Lower lobe of right lung (tissue), 2 donors: ENCODE measurements at places on chromosomes 6 and 20.

DNA sequence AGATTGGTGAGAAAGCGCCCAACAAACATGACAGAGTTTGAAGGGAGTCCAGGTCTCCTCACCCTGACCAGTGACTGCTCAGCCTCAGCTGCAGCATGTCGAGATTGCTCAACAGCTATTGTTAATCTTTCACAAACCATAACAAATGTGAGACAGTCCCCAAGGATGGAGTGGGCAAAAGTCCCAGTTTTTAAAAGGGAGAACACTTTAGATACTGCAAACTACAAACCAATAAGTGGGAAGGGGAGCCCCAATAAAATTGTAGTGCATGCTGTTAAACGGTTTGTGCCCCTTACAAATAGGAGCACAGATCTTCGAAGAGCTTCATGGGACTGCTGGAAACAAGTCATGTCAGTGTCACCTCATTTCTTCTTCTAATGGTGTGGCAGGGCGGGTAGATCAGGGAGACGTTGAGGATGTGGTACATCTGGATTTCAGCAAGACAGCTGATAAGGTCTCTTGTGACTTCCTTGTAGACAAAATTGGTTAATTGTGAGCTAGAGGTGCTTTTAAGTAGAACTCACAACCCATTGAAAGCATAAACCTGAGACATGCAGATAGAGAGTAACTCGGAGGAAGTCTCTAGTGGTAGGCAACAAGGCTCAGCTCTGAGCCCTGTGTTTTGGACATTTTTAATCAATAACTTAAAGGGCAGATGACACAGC is 134.0 kb upstream of the ARMC2 start:
- DNase-seq = no peak

DNA sequence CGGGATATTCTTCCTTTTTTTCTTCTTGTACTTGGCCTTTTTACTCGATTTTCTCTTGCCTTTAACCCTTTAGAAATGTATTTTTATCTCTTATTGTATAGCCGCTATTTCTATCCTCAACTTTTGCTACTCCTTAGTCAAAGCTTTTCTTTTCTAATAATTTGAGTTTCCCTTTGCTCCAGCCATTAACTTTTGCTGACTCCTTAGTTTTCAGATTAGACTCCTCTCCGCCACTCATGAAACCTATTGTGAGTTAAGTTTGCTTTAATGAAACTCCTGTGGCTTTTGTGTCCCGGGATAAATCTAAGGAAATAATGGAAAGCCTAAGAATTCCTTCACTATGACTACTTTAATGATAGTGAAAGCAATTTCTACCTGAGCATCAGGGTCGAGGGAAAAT is 590.3 kb upstream of the CITED2 start:
- DNase-seq = no peak

- no peak for DNase-seq
Observed at GRCh38 chr6:6246544-6246943, 73.9 kb downstream of the F13A1 start.

DNA sequence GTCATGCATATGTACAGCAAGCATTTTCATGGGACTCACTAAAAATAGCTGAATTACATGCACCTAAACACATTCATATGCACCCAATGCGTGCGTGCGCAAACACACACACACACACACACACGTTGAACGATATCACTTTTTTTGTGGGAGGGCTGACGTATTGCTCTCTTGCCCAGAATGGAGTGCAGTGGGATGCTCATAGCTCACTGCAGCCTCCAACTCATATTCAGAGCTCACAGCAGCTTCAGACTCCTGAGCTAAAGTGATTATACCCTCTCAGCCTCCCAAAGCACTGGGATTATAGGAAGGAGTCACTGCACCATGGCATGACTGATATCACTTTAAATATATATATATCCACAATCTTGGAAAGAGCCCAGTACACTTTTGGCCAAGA is 620.4 kb upstream of the MANEA start:
- no peak for DNase-seq

GRCh38 chr6:110282412-110282811 is 75.7 kb downstream of the METTL24 start:
- no peak for DNase-seq
